ENCODE measurements at places on chromosomes 16 and 17. TPM values are rescaled to one million over a fixed set of nuclear protein-coding genes. Genes with fewer than 3 reads are reported as not detected.

DNA sequence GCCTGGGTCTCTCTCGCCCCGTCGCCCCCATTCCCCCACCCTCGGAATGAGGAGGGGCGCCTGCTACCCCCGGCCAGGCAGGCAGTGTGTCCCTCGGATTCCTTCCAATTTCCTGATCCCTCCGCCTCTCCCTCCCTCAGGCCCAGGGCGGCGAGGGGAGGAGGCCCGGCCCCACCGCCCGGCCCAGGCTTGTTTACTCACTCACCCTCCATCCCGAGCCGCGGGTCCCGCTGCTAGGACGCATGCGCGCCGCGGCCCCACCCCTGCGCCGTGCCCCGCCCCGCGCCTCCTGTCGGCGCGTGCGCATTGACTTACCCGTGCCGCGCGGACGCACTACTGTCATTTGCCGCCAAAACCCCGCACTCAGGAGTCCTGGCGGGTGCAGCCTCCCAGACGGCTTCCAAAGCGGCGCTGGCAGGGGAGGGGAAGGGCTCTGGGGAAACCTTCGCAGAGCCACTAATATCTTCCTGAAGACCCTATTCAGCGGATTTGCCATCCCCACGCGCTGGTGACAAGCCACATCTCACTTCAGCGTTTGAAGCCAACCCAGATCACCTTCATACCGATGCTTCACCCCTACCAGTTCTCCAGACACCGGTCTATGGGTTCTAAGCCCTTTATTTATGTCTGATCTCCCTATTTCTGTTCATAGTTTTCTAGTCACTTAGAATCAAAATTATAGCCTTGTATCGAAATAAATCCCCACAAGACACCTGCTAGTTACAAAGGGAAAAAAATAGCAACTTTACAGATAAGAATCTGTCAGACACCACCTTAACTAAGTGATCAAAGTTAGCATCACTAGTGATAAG is at the start of gene EZH1:
EZH1 (minus strand) TSS at position 235 of the 812 bp plus-strand sequence. CDS start 16,099 bp downstream, outside the sequence.
- H3K27ac ChIP-seq: peak within 1 kb of the TSS; percentile 97
- peaks cover 3% of the 10 kb centered on the region for H3K4me1 ChIP-seq
- no peaks in the 10 kb centered on the region for H3K27me3 ChIP-seq
- peak; percentile 91 for DNase-seq

Gene ZC3H7A
- total RNA-seq: 58.4 TPM

DNA sequence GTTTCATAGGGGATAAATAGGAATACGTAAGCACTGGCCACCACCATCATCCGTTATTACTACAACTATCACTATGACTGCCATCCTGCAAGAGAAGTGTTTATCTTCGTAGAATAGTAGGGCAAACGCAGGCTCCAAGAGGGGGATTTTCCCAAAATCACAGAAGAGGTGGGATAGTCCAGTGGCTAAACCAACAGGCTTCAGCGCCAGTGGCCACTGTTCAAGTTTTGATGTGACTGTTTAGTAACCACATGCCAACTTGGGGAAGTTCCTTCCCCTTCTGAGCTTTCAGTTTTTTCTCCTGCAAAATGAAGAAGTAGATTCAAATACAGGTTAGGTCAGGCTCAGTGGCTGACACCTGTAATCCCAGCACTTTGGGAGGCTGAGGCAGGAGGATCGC is 60.7 kb upstream of the GRIN2A start:
- DNase-seq: no peak
- no peaks in the 10 kb centered on the region for H3K4me1 ChIP-seq
- H3K27me3 ChIP-seq: no peaks in the 10 kb centered on the region

Gene ARL17B
- 9.8 TPM for total RNA-seq

DNA sequence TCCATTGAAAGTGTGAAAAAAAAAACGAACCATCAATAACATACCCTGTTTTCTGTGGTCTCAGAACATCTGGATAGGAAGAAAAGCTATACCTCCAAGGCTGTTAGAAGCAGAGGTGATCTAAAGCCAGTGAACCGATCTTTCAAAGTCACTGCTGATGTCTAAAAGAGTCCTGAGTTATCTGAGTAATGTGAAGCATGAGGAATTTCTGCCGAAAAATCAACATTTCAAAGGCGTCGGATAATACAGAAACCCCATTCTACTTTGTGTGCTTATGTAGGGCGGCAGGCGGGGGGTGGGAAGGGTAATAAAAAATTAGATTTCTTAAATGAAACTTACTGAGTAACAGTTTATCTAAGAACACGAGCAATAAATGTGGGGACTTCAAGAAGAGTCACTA is 3.9 kb downstream of the XYLT1 start:
- no peak for DNase-seq
- H3K4me1 ChIP-seq: peaks cover 6% of the 10 kb centered on the region
- H3K36me3 ChIP-seq: no peaks in the 10 kb centered on the region
- H3K27ac ChIP-seq: no peak overlapping the region
- no peaks in the 10 kb centered on the region for H3K27me3 ChIP-seq
- no peak overlapping the region for H3K4me3 ChIP-seq

- H3K36me3 ChIP-seq: no peaks in the 10 kb centered on the region
- DNase-seq: no peak
- no peak overlapping the region for H3K27ac ChIP-seq
- H3K4me3 ChIP-seq: no peak overlapping the region
- no peaks in the 10 kb centered on the region for H3K27me3 ChIP-seq
These were observed 5.8 kb downstream of the PRSS22 start for GRCh38 chr16:2852003-2852730.

- no peaks in the 10 kb centered on the region for H3K36me3 ChIP-seq
- H3K4me3 ChIP-seq: peak within 1 kb of the TSS; percentile 53
- H3K4me1 ChIP-seq: no peaks in the 10 kb centered on the region
- peak within 1 kb of the TSS; percentile 87 for H3K27ac ChIP-seq
- peaks cover 20% of the 10 kb centered on the region for H3K27me3 ChIP-seq
- DNase-seq: peak; percentile 97
These were observed at the start of gene SOX9 for GRCh38 chr17:72120642-72121163. TSS of gene SOX9 (plus strand) at chr17:72121020. CDS start at chr17:72121392, 372 bp downstream.

GRCh38 chr16:57435838-57436237 is 11.3 kb downstream of the CIAPIN1 start:
- H3K27me3 ChIP-seq: no peaks in the 10 kb centered on the region
- H3K4me3 ChIP-seq: no peak overlapping the region
- DNase-seq: no peak
- peaks cover 22% of the 10 kb centered on the region for H3K36me3 ChIP-seq
- H3K27ac ChIP-seq: no peak overlapping the region
- H3K4me1 ChIP-seq: no peaks in the 10 kb centered on the region

Gene MMP28
- total RNA-seq: 25.6 TPM

- no peaks in the 10 kb centered on the region for H3K36me3 ChIP-seq
- H3K4me3 ChIP-seq: peak overlapping the region; percentile 95
- H3K27ac ChIP-seq: peak overlapping the region; percentile 93
These were observed 23.9 kb downstream of the ZNF213 start for GRCh38 chr16:3158510-3159314.

- peaks cover 5% of the 10 kb centered on the region for H3K36me3 ChIP-seq
- H3K4me1 ChIP-seq: peaks cover 7% of the 10 kb centered on the region
- no peak overlapping the region for H3K27ac ChIP-seq
- H3K4me3 ChIP-seq: no peak overlapping the region
These were observed 13.7 kb downstream of the HAPSTR1 start for GRCh38 chr16:9105189-9105588.

DNA sequence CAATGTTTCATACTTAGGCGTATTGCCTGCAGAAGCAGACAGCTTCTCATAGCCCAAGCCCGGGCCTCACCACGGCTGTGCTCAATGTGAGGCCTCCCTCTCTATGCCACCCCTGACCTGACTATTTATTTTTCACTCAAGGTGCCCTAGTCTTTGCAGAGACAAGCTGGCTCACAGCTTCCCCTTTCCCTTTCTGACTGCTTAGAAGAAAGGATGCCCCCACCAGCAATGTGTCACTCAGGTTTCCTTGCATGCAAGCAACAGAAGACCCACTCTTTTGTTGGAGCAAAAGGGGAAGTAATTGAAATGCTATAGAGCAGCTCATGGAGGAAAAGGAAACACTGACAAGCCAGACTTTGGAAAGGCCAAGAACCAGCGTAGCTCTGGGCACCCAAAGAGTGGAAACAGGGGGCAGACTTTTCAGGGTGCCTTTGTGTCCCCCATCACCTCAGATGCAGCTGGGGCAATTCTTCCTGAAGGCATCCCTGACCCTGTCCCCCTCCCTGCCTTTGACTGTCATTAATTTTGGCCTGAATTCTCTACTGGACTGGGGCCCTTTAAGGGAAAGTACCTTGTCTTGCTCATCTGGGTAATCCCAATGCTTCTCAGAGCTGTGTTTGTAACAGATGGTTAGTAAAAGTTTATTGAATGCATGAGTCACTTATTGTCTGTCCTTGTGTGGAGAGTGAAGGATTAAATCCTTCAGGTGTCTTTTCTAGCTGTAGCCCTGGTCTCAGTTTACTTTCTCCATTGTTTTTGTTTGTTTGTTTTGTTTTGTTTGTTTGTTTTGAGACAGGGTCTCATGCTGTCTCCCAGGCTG is 17.8 kb downstream of the RGS9 start:
- no peak overlapping the region for H3K27ac ChIP-seq
- H3K27me3 ChIP-seq: no peaks in the 10 kb centered on the region
- no peaks in the 10 kb centered on the region for H3K4me1 ChIP-seq
- no peak overlapping the region for H3K4me3 ChIP-seq
- H3K36me3 ChIP-seq: no peaks in the 10 kb centered on the region
- DNase-seq: no peak

Gene NME1
- total RNA-seq: 28.3 TPM

Gene HOXB3
- 13.8 TPM for total RNA-seq
